Smooth muscle cell of the pulmonary artery (primary cell): ENCODE measurements at places on chromosomes 2 and 18. TPM values are rescaled to one million over a fixed set of nuclear protein-coding genes. Genes with fewer than 3 reads are reported as not detected.

The GRB14 gene
- total RNA-seq: 4.1 and 10.4 TPM in 2 replicates

The MROH2A gene
- total RNA-seq: not detected in 2 replicates

The SERPINB13 gene
- not detected in 2 replicates for total RNA-seq

The NMUR1 gene
- total RNA-seq: 0.07 and 0.20 TPM in 2 replicates

The ACVR1C gene
- total RNA-seq: 0.63 and 1.2 TPM in 2 replicates

The ABCB11 gene
- total RNA-seq: under 0.01 and 0.13 TPM in 2 replicates

The POTEJ gene
- not detected in 2 replicates for total RNA-seq

The BOK gene
- total RNA-seq: 13.4 and 14.5 TPM in 2 replicates

The FOXI3 gene
- not detected in 2 replicates for total RNA-seq

The ELOA2 gene
- not detected in 2 replicates for total RNA-seq

The PLCL1 gene
- 4.3 and 8.6 TPM in 2 replicates for total RNA-seq

The ASB18 gene
- not detected in 2 replicates for total RNA-seq

The CYBRD1 gene
- 265 and 312 TPM in 2 replicates for total RNA-seq

The MC2R gene
- total RNA-seq: not detected in 2 replicates

The ERBB4 gene
- 2.6 and 6.4 TPM in 2 replicates for total RNA-seq

The CTAGE1 gene
- total RNA-seq: 0.07 TPM in 1 of 2 replicates, not detected in the other

The SERPINB2 gene
- total RNA-seq: 0.50 and 14.4 TPM in 2 replicates

The MLPH gene
- total RNA-seq: 8.3 and 14.2 TPM in 2 replicates

The COLEC12 gene
- 16.2 and 21.1 TPM in 2 replicates for total RNA-seq

The ATOH8 gene
- 22.4 and 30.8 TPM in 2 replicates for total RNA-seq
